ENCODE measurements at places on chromosomes 4 and X.
A peak's percentile ranks its signal among the peaks of the same experiment; 100 is the strongest.

DNA sequence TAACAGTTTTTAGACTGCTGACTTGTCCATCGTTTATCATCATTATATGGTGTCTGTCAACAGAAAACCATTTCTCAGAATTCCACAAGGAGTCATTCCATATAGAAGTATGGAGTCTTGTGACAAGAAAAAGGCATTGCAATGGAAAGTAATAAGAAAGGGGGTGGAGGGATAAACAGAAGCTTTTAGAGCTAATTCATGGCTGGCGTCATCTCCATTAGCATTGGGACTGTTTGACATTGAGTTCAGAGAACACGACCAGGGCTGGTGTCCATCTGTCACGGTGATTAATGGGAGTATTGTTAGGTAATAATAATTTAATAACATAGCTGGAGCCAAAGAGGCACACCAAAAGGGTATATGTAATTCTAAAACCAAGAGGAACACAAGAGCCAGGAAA, 101.9 kb upstream of the SFRP2 start:
- no peak for DNase-seq

- DNase-seq = no peak
Measured at GRCh38 chr4:123325241-123325681, 71.3 kb upstream of the SPRY1 start.

DNA sequence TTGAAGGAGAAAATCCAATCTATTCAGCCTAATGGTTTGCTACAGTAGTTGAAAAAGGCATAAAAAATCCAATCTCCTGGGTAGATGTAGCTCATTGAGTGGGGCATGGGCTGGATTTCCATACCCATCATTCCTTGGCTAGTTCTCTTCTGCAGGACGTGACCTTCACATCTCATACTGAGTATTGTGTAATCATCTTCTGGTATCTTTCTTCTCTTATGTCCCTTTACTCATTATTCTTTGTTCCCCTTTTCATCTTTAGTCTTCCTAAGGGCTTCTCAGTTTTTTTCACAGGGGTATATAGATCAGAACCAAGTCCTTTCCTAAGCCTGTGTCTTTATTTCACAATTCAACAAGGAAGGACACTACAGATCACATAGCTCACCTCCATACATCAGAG, 727.6 kb upstream of the MAGEB2 start:
- no peak for DNase-seq

GRCh38 chr4:67158666-67159065, 386.6 kb downstream of the CENPC start:
- no peak for DNase-seq

GRCh38 chr4:20859097-20859781, 159.0 kb downstream of the PACRGL start:
- no peak for DNase-seq

DNA sequence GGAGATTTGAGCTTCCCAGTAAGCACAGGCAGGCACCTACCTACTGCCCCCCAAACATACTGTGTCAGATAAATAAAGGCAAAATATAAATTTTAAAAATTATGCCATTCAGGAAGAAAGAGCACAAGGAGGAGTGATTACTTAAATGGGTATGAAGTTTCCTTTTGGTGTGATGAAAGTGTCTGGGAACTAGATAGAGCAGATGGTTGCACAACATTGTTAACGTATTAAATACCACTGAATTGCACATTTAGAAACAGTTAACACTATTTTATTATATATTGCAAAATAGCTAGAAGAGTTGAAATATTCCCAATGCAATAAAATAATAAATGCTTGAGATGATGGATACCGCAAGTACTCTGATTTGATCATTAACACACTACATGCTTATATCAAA, 374.7 kb upstream of the FGF13 start:
- no peak for DNase-seq

- no peak for DNase-seq
Measured at GRCh38 chr4:8159537-8160232, 1.1 kb upstream of the ABLIM2 start.

GRCh38 chrX:5015451-5015850, 1213.2 kb downstream of the NLGN4X start:
- no peak for DNase-seq

DNA sequence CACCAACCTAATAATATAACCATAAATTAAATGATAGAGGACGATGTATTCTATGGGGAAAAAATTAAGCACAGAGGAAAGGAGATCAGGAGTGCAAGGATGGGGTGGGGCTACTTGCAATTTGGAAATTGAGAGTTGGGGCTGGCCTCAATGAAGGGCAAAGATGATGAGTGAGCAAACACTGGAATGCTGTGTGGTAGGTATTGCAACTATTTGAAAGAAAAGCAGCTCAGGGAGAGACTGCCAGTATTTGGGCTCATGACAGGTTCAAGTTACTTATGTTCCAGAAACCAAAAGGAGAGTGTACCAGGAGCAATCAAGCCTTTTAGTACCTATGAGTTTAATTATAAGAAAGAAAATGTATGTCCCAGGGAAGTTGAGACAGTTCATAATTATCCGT, 47.4 kb downstream of the ASIC5 start:
- DNase-seq = no peak

GRCh38 chr4:23083391-23083790, 390.7 kb downstream of the GBA3 start:
- DNase-seq = no peak

- DNase-seq = no peak
Measured at GRCh38 chr4:158462611-158463010, 59.1 kb upstream of the RXFP1 start.

DNA sequence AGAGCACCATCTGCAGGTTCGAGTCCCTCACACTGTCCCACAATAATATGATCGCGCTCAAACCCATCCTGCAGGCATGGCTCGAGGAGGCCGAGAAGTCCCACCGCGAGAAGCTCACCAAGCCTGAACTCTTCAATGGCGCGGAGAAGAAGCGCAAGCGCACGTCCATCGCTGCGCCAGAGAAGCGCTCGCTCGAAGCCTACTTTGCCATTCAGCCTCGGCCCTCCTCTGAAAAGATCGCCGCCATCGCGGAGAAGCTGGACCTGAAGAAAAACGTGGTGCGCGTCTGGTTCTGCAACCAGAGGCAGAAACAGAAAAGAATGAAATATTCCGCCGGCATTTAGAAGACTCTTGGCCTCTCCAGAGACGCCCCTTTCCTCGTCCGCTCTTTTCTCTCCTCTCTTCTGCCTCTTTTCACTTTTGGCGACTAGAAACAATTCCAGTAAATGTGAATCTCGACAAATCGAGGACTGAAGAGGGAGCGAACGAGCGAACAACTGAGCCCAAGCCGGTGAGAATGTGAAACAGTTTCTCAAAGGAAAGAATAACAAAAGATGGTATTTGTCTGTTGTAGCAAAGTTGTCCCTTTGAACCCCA, 1.9 kb downstream of the POU4F2 start:
- no peak for DNase-seq

- DNase-seq = no peak
Measured at GRCh38 chrX:130280901-130281300, 12.2 kb upstream of the ZNF280C start.

- no peak for DNase-seq
Measured at GRCh38 chr4:15186149-15186548, 183.9 kb downstream of the CPEB2 start.

DNA sequence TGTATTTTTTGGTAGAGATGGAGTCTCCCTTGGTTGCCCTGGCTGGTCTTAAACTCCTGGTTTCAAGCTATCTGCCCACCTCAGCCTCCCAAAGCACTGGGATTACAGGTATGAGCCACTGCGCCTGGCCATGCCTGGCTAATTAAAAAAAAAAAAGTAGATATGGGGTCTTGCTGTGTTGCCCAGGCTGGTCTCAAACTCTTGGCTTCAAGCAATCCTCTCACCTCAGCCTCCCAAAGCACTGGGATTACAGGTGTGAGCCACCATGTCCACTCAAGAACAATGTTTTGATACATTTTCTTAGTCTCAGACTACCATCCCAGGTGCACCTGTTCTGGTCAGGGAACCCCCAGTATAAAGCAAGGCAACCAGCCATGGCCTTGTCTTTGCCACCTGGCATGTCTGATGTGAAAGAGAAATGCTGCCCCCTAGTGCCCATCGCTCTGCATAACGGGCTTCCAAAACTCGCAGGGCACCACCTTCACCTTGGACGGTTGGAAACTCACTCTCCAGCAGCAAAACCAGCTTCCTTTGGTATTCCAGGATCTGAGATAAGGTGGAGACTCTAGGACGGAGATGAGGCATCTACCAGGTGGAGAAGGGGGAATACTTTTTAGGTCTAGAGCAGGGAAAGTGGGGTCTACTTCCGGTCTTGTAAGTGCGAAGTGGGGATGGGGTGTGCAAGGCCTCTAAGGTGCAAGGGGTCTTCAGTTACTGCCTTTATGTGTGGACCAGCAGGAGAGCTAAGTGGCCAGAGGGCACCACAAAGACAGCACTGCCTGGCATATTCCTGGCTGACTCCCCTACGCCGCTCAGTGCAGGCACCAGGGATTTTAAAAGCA, 47.7 kb upstream of the AFAP1 start:
- DNase-seq = peak; percentile 82

DNA sequence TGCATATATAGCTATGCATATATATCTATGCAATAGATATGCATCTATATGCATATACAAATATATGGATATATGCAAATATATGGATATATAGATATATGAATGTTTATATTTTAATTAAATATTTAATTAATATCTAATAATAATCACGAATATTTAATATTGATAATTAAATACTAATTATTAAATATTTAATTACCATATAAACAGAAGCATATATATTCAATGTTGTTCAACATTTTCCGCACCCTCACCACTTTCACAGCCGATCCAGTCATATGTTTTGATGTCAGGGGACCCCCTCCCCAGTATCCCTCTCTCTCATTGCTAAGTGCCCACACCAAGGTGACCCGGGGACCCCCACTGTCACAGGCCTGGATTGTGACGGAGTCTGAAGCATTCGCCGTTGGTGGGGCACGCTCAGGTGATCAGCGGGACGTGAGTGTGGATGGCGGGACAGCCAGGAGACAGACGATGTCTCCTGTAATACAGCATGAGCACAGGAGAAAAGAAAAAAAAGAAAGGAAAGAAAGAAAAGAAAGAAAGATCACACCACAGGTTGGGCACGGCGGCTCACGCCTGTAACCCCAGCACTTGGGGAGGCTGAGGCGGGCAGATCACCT, 199.7 kb downstream of the CRLF2 start:
- DNase-seq = no peak

DNA sequence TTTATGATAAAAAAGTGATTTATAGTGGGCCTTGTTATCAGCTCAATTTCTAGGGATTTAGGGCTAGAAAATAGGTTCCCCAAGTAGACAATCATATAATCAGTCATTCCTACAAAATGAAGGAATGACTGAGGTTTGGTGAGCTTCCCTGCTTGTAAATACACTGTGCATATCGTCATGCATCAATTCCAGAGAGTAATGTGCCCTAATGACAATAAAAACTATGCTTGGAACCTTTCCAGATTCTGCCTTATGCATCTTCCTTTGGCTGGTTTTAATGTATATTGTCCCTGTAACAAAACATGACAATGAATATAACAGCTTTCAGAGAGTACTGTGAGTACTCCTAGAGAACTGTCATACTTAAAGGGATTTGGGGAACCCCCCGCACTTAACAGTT, 1310.9 kb downstream of the PCDH7 start:
- DNase-seq = no peak

DNA sequence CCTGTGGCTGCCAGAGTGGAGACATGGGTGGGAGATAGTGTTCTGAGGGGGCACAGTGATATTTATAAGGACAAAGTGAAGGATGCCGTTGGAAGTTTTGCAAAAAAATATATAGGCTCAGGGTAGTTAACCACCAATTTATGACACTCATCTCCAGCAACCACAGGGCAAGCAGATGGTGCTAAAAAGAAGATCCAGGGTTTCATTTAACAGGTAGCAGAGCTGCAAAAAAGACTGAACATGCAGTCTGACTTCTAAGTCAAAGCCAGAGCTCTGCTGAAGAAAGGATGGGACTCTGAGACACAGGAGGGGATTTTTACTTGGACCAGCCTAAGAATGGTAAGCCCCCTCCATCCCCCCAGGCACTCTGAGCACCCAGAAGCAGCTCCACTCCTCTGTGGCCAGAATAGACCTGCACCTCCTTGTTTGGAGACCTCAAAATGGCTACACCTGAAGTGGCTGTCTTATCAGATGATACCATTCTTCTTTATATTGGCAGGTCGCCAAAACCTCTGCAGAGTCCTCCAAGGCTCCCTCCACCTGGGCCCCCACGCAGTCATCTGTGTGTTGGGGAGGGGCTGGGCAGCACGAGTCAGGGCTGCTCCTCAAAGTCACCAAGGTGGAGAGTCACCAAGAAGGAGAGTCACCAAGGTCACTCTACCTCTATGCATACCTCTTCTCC, 161.4 kb upstream of the FAM9B start:
- DNase-seq = peak; percentile 8

- DNase-seq = no peak
Measured at GRCh38 chr4:113522433-113522832, 239.1 kb downstream of the CAMK2D start.

- DNase-seq = no peak
Measured at GRCh38 chr4:102717448-102718092, 43.2 kb downstream of the MANBA start.

DNA sequence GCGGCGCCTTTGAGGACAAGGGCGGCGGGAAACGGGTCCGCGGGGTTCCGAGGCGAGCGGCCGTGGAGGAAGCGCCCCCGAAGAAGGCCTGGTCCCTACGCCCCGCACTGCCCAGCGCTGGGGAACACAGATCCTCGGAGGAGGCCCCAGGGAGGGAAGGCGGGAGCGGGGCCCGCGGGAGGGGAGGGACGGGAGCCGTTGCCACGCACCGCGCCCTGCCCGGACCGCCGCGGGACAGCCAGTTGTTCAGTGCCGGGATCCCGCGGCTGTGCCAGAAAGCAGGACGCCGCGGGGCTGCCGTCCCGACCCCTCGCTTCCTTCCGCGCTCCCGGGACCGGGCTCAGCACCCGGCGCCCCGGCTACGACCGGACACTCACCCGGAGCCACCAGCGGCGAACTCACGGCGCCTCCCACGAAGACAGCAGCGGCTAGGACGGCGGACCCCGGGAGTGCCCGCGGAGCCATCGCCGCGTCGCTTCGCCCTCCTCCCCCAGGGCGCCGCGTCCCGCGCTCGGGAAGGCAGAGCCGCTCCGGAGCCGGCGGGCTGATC, 278 bp downstream of the RELL1 start:
- peak; percentile 72 for DNase-seq

- DNase-seq = no peak
Measured at GRCh38 chr4:68817386-68817785, 1.6 kb downstream of the UGT2B10 start.

- no peak for DNase-seq
Measured at GRCh38 chr4:151355155-151355554, 29.8 kb upstream of the SH3D19 start.

GRCh38 chr4:183106839-183107238, 7.8 kb downstream of the WWC2 start:
- no peak for DNase-seq

- DNase-seq = no peak
Measured at GRCh38 chrX:17767734-17768133, 30.4 kb downstream of the SCML1 start.
